AG10803 (cell line): ENCODE measurements at places on chromosomes 1 and 21.

DNA sequence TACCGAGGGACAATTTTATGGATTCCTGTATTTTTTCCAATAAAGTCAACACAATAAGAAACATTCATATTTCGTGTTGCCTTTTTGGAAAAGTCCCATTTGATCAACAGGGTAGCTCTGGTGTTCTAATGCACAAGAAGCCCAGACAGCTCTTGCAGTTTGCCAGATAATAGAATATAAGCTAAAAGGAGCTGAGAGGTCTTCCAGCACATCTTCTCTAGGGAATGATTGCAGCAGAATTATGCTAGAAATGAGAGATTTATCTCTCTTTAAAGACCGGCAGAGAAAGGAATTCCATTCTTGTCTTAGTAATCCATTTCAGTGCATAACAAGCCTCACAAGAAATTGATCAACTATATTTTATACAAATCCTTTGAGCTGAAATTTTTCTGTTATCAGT, 25.0 kb upstream of the DDX59 start:
- no peak for DNase-seq

GRCh38 chr1:53591924-53592323, 132.7 kb downstream of the DMRTB1 start:
- DNase-seq: no peak

DNA sequence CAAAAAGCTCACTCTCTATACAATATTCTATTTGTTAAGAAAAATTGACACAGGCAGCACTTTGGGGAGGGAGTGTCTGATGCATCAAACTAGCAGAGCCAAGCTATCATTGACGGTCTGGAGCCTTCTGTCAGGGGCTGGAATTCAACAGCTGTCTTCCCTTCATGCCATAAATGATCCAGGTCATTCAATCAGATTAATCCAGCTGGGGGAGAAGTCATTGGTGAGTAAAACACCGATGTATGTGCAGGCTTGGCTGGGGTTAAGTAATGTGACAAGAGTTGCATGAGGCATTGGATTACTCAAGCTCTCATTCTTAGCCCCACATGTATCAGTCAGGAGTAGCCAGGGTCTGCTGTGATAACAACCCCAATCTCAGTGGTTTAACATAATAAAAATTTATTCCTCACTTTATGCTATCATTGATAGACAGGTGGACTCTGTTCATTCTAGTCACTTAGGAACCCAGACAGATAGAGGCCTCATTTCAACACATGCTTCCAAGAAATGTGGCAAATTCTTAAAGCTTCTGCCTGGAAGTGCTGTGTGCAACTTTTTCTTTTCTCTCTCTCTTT, 118.1 kb upstream of the GADD45A start:
- peak; percentile 28 for DNase-seq

DNA sequence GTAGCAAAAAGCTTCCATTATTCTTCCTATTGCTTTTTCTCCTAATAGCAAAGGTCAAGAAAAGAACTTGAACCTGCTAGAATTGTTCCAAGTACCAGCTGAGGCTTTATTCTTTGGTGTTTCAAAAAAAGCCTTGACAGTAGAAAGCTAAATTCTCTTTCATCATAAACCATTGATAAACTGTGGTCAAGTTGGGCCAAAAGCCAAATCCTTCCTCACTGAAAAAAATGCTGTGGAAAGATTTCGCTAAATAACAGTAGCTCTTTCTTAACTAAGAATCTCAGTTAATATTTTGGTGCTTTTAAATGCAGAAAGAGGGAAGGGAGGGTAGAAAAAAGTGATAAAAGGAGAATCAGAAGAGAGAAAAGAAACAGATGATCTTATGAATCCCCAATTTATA, 14.0 kb upstream of the JAM2 start:
- DNase-seq: no peak

- peak; percentile 54 for DNase-seq
Observed at GRCh38 chr1:7207875-7208646, 422.8 kb downstream of the CAMTA1 start.

DNA sequence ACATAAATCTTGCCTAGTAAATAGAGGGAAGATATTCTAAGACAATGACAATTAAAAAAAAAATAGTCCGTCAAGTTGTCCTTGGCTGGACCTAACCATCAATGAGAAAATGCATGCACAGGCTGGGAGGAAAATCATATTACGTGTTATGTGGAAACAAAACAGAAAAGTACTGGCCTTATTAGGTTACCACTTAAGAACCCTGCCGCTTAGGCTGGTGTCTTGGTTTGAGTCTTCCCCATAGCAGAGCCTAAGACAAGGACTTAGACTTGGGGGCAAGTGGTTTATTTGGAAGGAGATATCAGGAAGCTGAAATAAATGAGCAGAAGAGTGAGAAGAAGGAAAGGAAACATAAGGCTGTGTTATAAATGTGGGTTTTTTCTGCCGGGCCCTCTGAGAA, 186.4 kb downstream of the MRPL39 start:
- DNase-seq: no peak

- peak; percentile 82 for DNase-seq
Observed at GRCh38 chr1:203911806-203912205, 50.4 kb downstream of the SNRPE start.

GRCh38 chr1:3536420-3537195, 74.7 kb downstream of the MEGF6 start:
- peak; percentile 57 for DNase-seq

DNA sequence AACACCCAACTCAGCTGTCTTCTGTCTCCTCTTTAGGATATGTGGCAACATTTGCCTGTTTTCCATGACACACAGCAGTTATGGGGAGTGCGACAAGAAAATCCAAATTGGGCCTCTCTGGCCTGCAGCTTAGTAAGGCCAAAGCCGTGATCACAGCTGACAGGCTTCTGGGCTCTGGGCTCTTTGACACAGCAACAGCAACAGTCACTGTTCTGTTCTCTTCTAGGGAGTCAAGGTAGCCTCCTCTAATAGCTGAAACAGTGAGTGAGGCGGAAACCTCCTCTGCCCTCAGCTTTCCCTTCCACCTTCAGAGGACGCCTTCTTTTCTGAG, 19.0 kb downstream of the CLCA1 start:
- no peak for DNase-seq

GRCh38 chr21:16979574-16979973, 533.3 kb upstream of the CXADR start:
- no peak for DNase-seq

DNA sequence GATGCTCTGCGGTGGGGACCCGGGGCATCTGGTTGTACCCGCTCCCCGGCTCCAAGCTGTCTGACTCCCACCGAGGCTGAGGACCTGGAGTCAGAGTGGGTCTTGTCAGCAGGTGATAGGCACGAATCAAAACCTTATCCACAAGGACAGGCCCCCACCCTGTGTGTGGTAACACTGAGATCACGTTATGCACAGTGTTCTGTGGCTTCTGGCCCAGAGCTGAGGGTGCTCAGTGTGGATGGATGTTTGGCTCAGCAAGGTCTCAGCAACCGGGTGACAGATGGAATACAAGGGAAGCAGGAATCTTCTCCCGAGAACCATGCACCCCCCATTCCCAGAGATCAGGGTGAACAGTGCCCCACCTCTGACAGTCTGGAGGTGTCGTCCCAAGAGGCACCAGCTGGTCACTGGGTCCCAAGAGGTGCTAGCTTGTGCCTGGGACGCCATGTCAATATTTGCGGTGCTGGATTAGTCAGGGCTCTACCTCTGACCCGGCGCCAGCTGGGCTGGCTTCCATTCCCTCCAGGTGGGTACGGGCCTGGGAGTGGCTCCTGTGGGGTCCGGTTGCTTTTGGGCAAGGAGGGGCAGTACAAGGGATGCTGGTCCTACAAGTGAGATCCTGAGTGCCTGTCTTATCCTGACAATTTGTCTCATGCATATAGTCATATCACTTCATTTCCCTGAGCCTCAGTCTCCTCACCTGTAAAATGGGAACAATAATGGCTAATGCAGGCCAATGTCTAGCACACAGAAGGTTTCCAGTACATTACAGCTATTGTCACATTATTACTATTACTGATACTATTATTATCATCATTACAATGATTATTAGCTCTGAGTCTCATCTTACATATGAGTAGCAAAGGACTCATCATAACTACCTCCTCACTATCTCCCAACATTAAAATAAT, 957 bp downstream of the CAPN9 start:
- no peak for DNase-seq

DNA sequence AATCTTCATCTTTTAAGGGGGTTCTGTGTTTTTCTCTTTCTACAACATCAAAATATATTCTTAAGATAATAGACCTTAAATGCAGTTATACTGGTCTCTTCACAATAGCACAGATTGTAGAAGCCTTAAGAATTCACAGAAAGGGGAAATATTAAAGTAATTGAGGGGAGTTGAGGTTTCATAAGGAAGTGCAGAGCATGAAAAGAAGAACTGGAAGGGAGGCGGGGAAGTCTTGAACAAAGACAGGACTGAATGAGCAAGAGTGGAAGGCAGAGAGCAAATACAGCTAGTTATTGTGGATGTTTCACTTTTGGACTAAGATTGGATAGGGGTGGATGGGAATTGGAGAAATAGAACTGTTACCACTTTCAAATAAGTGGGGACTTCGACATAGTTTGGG, 67.7 kb downstream of the PTGER3 start:
- no peak for DNase-seq

DNA sequence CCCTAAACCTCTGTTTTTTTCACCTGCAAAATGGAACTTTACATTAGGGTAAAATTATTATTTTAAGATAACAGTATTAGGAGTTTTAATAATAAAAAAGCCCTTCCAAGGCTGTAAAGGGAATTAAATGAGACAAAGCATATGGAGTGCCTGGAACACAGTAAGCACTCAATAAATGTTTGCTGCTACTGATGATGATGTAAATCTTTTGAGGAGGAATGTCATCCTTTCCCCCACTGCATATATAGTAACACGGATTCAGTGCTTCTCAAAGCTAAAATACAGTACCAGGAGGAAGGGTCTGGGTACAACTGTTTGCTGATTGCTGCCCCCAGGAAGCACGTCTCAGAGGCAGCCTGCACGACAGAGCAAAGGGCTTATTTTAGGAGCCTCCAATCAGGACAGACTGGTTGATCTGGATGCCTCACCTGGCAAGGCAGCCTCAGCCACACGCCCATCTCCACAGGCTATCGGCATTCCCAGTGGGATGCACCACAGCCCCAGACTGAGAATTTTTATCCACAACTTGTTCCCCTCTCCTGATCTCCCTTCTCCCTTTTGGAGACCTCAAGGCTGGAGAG, 64.4 kb downstream of the GADD45A start:
- no peak for DNase-seq

DNA sequence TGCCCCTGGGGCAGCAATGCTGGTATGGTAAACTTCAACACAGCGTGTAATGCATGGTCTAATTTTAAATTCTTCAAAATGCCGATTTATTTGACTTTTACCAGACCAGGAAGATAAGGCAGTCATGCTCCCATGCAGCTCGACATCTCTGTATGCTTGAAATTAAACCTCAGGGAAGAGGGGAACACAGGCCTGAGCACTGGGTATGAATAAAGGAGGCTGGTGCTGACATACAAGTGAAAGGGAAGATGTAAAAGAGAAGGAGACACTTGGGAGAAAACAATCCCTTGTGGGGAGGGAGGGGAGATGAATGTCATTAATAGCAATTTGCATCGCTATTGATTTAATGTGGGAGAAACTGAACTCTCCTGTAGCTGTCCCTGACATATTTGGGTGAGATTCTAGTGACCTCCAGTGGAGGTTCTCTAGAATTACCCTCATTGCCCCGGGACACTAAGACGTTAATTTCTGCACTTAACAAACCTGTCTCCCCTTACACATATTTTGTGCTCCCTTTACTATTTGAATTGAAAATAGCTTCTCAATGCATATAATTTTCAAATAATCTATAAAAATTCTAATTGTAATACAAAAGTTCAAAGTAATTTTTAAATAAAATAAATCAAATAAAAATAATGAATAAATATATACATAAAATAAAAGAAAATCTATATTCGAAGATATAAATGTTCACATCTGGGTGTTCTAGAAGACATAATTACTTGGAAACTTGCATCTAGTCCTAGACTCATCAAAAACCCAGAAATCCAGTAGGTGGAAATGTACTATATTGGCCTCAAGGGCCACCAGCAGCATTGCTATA, 283.1 kb downstream of the LMX1A start:
- peak; percentile 58 for DNase-seq
